T47D (cell line): ENCODE measurements at places on chromosomes 3 and 15.

GRCh38 chr3:66504850-66505641 is 4.2 kb upstream of the LRIG1 start:
- no peak for DNase-seq

- DNase-seq = no peak
Measured at GRCh38 chr3:187996609-187997008, 157.3 kb upstream of the LPP start.

DNA sequence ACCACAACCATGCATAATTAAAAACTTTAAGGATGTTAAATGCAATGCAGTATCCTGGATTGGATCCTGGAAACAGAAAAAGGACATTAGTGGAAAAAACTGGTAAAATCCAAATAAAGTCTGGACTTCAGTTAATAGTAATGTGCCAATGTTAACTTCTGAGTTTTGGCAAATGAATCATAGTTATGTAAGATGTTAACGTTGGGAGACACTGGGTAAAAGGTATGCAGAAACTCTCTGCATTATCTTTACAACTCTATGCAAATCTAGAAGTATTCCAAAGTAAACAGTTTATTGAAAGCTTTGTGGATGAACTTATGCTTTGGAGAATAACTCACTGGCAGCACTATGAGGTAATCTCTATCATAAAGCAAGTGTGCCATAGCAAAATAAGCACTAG is 357.4 kb downstream of the RORA start:
- no peak for DNase-seq

DNA sequence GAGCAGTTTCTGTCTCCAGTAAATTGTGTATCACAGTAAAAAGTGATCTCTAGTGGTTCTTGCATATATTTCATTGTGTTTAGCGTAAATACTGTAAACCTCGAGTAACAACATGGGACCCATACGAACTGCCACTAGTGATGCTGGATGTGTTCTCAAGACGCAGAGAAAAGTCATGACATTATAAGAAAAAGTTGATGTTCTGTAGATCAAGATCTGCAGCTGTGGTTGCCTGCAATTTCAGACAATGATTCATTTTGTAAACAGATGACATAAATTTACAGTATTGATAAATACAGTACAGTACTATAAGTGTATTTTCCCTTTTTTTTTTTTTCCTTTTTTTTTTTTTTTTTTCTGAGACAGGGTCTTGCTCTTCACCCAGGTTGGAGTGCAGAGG is 100.1 kb downstream of the DPH6 start:
- no peak for DNase-seq

DNA sequence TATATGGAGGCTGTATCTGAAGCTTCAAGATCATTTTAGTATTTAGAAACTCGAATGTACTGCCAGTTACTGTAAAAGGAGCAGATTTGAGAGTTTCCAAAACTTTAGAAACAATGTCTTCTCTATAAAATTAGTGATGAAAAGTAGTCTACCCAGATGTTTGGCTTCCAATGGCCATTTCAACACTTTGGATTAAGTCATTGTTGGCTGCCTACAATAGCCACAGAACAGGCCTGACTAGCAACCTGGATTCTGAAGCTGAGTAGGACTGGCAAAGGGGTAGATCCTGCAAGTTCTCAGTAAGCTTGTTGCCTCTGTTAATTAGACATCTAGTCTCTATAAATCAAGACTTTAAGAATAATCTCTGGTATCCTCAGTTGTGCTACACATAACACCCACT is 239.0 kb upstream of the KCNMB2 start:
- DNase-seq = peak; percentile 39

- DNase-seq = no peak
Measured at GRCh38 chr3:71360764-71361163, 222.8 kb downstream of the FOXP1 start.

GRCh38 chr3:62415312-62415801 is 42.0 kb upstream of the FEZF2 start:
- no peak for DNase-seq
